T-cell (primary cell): ENCODE measurements at places on chromosomes 4 and X.
A peak's percentile ranks its signal among the peaks of the same experiment; 100 is the strongest.

- DNase-seq, result no peak
Observed at GRCh38 chr4:14615671-14616070, 386.6 kb upstream of the CPEB2 start.

DNA sequence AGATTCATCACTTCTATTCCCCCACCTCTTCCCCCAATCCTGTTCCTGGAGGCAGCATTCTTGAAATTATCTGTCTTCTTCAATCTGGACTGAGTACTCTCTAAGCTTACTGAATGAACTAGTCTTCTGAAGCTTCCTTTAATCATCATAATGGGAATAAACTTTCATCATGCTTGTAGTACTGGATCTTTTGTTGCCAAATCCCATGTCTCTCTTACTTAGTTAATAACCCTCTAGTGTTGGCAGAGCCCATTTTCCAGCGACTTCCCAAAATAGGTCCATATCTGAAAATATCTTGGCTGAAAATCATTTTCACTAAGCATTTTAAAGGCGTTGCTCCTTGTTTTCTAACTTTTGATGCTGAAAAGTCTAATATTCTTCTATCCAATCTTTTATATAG is 39.6 kb downstream of the RPS6KA3 start:
- no peak for DNase-seq

- no peak for DNase-seq
Observed at GRCh38 chrX:136954930-136955329, 74.4 kb upstream of the RBMX start.

- no peak for DNase-seq
Observed at GRCh38 chr4:177131736-177132135, 177.9 kb upstream of the NEIL3 start.

DNA sequence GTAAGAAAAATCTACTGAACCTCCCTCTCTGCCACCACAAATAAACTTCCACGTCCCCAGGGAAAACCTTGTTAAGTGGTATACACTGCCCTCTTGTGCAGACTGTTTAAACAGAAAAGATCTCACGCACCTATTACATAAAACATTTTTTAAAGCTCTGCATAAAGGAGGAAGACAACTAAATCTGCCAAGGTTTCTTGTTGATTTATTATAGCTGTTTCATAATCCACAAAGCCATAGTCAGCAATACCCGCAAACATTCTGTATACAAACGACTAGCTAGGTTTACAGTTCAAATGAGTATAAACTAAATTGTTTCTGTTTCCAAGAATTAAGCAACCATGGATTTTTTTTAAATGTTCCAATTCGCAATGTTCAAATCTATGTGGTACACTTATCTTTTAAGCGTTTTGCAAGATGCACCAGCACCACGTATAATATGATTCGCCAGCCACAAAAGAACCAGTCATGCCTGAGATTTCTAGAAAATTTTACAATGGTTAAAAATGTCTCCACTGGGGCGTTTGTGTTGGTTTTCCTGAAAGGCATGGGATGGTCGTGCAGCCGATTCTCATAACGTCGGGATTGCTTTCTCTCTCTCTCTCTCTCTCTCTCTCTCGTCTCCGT is 164.6 kb downstream of the PRKX start:
- DNase-seq, result no peak

DNA sequence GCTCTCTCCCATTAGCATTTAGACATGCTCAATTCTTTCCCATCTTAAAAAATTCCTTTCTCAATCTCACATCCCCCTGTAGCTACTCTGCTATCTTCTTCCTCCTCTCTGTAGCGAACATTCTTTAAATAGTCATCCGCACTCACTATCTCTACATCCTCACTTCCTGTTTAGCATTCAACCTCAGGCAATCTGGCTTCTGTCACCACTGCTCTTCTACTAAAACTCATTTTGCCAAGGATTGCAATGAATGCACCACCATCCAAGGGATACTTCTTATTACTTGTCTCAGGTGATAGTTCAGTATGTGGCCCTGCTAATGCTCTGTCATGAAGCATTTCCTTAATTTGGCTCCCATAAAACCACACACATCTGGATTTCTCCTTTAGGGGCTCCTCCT is 10.9 kb upstream of the TET2 start:
- no peak for DNase-seq

DNA sequence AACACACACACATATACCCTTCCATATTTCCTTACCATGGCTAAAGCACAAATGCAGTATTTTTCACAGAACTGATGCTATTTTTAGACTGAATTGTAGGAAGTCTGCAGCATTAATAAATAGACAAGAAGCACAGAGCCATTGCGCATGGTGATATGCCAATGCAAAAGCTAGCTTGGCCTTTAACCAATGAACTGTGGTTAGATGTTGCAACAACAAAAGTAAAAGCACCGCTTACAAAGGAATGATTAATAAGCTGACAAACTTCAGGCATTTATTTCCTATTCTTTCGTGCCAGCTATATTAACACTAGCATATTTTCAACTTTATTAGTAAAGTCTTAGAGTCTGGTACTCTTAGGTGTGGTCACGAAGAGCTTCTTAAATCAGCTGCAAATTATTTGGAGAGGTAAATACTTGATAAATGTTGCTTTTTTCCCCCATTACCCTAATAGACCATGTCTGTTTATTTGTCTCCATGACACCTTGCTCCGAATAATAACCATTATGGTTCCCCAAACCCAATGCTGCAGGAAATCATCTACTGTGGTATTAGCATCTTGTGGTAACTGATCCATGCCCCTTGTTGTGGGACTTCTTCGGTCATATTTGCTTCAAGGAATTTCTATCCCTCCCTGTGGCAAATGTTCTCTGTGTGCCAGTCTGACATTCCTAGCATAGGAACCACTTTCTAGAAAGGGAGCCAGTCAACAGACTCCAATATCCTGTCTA is 306.1 kb upstream of the TAPT1 start:
- no peak for DNase-seq

DNA sequence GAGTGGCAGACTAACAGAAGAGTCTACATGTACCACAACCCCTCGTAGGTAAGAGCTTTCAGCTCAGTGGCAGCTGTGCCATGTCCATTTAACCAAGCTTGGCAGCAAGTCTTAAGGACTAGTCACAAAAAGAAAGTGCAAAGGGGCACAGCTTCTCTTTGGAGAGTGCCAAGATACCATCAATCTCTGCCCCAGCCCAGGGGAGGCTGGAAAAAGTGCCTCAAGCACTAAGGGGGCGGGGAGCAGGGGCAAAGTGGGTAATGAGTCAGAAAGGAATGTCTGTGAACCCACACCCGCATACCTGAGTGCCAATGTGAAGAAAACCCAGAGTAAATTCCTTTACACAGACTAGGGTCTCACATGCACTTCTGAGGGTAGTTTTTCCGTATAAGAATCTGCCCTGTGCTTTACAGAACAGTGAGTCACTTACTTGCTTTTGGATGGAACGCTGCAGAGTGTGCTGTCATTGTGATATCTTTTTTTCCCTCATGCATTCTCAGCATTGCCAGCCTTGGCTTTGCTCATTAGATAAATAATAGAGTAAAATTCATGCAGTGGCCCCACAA is 219.8 kb downstream of the ZNF674 start:
- DNase-seq, result no peak

DNA sequence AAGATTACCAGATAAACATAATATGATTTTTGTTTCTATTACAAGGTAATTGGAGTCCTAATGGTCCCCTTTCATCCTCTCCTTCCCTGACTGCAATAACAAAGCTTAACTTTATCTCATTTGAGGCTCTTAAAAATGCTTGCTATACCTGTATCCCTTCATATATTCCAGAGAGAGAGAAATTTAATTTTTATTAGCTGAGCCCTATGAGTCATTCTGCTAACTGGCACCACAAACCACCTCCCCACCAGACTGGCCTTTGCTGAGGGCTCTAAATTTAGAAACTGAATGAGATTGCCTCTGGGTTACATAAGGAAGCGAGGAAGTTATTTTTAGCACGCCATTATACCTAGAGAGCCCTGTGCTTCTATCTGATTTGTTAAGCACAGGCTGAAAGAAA is 27.4 kb downstream of the CBLL2 start:
- no peak for DNase-seq

- DNase-seq, result no peak
Observed at GRCh38 chr4:13548059-13548983, 4.0 kb upstream of the NKX3-2 start.

DNA sequence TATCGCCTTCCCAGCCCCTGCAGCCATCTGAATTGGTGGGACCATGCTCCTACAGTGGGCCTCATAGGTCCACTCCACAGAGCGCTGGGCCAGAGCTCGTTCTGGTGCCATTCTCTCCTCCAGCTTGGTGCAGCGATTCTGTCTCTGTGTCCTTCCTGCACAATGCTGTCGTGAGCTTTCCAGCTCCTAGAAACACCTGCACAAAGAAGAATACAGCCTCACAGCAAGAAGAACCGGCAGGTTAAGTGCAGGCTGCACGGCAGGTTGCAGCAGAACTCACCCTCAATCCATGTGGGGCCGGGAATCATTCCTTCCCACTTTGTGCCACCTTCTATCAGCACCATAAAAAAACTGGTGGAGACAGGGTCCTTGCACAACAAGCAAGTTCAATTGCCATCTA is 101.2 kb upstream of the ENPP6 start:
- no peak for DNase-seq

DNA sequence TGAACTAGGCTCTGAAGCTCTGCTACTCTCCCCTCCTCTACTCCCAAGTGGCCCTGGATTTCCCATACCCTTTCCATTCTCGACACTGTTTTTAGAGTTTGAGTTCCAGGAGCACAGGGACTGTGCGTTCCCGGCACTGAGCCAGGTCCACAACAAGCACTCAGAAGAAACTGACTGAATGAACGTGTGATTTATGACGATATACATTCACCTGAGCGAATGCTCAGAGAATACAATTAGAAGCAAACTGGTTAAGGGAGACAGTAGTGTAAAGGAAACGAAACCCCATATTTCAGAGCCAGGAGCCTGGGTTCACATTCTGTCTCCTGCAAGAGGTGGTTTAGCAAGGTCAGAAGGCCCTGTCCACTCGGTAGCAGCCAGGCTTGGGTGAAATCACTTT is 1.4 kb upstream of the KIAA0232 start:
- no peak for DNase-seq

- no peak for DNase-seq
Observed at GRCh38 chr4:75919920-75920319, 17.7 kb upstream of the PPEF2 start.

DNA sequence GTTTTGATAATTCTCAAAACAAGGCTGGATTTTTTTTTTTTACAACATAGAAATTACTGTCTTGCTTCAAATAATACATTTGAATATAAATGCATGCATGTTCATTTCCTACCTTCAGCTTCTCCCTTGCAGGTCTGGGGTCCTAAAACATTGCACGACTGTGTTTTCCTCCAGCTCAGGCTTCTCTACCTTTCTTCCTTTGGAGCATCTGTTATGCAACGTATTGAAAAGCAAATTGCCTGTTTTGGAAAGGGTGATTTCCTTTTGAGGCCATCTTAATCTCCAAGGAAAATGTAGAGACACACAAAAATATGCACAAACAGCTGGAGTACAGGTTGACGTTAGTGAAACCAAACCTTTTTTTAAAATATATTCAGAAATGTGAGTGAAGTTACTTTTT is 115.6 kb upstream of the TLL1 start:
- no peak for DNase-seq

DNA sequence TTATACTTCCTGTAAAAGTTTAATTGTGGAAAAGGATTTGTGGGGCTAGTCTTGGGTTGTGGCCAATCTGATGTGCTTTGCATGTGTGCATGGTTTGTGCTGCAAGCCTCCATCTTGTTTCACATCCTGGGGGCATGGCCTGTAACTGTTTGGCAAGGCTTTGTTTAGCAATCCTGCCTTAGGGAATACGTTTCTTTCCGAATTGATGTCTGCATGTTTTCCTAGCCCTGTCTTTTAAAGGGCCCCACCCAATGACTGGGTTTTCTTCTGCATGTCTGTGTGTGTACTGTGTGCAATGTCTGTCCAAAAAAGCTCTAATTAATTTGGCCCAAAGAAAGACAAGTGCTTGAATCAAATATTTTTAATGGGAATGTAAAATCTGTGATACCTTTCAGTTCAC is 74.6 kb upstream of the MID1IP1 start:
- DNase-seq, result no peak

GRCh38 chrX:121179972-121180371 is 132.6 kb downstream of the GLUD2 start:
- DNase-seq, result no peak

- no peak for DNase-seq
Observed at GRCh38 chr4:149500806-149501205, 314.8 kb downstream of the IQCM start.

GRCh38 chr4:36322921-36323354 is 41.5 kb downstream of the DTHD1 start:
- DNase-seq, result peak; percentile 27

DNA sequence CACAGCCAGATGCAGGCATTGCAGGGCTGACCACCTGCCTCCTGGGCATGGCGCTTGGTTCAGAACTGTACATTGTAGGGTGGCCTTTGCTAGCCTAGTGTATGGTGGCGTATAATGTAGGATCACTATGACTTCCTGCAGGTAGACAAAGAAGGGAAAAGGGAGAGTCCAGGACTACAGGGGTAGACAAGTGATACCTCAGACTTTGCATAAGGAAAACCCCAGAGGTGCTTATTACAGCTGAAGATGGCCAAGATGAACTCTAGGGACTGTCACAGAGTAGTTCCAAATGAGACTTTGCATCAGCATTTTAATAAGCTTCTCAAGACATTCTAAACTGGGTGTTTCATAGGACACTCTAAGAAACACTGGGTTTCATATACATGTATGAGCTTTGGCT is 116.4 kb upstream of the PUDP start:
- DNase-seq, result no peak

GRCh38 chr4:38683276-38683675 is 19.3 kb downstream of the KLF3 start:
- DNase-seq, result no peak

GRCh38 chr4:123995936-123996335 is 599.3 kb downstream of the SPRY1 start:
- DNase-seq, result no peak

DNA sequence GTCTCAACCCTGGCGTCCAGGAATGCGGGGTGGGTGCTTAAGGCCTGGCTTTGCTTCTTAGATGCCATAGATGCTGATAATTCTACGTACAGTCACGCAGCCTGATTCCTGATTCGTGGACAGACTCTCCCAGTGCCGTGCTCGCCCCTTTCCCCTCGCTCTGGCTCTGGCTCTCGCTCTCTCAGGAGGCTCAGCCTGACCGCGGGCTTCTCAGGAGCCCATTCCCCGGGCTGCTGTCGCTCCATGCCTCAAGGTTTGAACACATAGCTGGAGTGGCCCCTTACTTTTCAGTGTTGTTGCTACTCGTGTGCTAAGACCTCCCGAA is 59.2 kb upstream of the ZC4H2 start:
- no peak for DNase-seq

GRCh38 chr4:104915864-104916263 is 230.8 kb upstream of the TET2 start:
- DNase-seq, result no peak

DNA sequence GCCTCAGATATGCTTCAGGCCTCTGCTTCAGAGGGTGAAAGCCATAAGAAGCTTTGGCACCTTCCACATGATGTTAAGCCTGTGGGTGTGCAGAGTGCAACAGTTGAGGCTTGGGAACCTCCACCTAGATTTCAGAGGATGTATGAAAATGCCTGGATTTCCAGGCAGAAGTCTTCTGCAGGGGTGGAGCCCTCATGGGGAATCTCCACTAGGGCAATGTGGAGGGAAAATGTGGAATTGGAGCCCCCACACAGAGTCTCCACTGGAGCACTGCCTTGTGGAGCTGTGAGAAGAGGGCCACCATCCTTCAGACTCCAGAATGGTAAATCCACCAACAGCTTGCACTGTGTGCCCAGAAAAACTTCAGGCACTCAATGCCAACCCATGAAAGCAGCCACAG is 35.2 kb downstream of the TLR10 start:
- no peak for DNase-seq

- no peak for DNase-seq
Observed at GRCh38 chr4:180665481-180665880, 1577.7 kb upstream of the TENM3 start.

- DNase-seq, result no peak
Observed at GRCh38 chr4:82422616-82423015, 7.6 kb downstream of the HNRNPDL start.
